Smooth muscle cell of the umbilical artery (primary cell): ENCODE measurements at places on chromosomes 4 and X. TPM values are rescaled to one million over a fixed set of nuclear protein-coding genes. Genes with fewer than 3 reads are reported as not detected.

Gene ASB5
- total RNA-seq = not detected in 2 replicates

Gene TMPRSS11F
- total RNA-seq = not detected in 2 replicates

Gene TLR2
- total RNA-seq = 0.55 TPM in 1 of 2 replicates, not detected in the other

Gene NLGN3
- under 0.01 and 0.23 TPM in 2 replicates for total RNA-seq

Gene AP1AR
- 21.8 and 23.2 TPM in 2 replicates for total RNA-seq

Gene CFAP99
- not detected in 2 replicates for total RNA-seq

Gene HS3ST1
- under 0.01 and 2.1 TPM in 2 replicates for total RNA-seq
